ENCODE measurements at places on chromosomes 12 and 14. TPM values are rescaled to one million over a fixed set of nuclear protein-coding genes. Genes with fewer than 3 reads are reported as not detected.

CFL2 gene
- total RNA-seq = 62.2 TPM

WSCD2 gene
- 0.10 TPM for total RNA-seq

BEGAIN gene
- 0.73 TPM for total RNA-seq

MGST1 gene
- total RNA-seq = 15.6 TPM

CCDC175 gene
- 0.84 TPM for total RNA-seq

SMAGP gene
- 3.0 TPM for total RNA-seq

ACYP1 gene
- total RNA-seq = 3.5 TPM

ENDOU gene
- total RNA-seq = not detected

CLEC12A gene
- total RNA-seq = 33.7 TPM
